ENCODE measurements at places on chromosomes 3 and 15.

- no peak for DNase-seq
Measured at GRCh38 chr3:108311797-108312196, 15.4 kb downstream of the HHLA2 start.

- no peak for DNase-seq
Measured at GRCh38 chr3:153829606-153830170, 291.5 kb upstream of the ARHGEF26 start.

DNA sequence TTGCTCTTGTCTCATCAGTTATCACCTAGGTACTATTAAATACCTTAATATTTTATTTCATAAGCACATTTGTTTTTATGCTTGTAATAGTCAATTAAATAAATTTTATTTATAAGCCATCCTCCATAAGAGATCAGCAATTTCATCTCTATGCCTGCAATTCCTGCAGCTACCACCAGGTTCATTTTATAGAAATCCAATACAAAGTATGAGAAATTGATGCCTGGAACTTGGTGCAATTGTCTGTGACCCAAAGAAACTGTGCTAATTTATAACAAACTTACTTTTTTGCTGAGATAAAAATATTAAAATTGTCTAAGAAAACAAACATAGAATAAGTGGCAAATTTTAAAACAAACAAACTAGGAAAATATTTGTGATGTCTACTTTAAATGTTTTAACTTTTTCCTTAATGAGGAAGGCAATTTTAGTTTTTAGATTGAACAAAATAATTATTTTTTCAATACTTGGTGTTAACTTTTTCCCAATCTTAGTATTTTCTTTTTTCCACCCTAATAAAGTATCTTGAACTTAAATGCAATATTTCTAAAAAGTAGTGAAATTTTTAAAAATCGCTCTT is 1026.6 kb downstream of the ROBO1 start:
- DNase-seq, result no peak

DNA sequence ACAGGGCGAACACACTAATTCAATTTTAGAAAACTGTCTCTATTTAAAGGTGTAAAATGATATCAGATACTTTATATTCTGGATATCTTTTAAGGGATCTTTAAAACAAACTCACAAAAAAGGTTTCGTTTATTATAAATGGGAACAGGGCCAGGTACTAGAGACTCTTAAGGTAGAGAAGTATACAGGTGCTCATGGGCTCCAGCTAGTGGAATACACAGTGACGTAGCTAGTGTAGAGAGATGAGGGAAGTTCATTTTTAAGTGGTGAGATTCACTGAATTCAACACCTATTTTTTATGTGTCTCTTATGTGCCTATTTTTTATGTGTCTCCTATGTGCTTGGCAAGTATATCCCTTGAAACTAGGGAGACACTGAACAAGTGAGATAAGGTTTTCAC is 132.7 kb upstream of the FAM3D start:
- DNase-seq, result no peak

DNA sequence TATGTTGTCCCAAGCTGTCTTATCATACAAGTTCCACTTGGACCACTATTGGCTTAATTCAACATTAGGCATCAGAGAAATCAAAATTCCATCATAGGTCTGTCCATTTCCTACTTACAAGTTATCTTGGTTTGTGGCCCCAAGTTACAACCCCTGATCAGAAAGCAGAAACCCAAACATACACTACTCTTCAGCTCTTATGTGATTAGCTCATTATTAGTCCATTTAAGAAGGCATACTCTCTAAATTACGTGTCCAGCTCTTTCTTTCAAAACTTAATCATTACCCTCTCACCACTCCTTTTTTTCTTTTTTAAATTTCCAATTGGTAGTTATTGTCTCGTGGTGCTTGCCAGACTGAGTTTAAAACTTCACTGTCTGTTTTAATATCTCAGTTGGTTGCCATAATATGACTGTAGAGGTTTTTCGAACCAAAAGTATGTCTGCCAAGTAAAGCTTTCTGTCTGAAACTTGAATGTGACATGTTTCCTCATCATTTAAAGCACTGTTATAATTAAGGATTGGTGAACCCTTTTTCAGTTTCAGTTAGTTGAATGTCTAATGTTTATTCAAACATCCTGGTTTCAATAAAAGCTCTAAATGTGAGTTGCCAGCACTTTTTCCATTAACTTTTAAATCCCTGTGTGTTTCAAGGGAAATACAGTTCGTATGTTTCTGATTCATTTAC is 150.3 kb downstream of the SAMMSON start:
- DNase-seq, result no peak

GRCh38 chr3:27147215-27147614 is 222.0 kb downstream of the NEK10 start:
- no peak for DNase-seq

DNA sequence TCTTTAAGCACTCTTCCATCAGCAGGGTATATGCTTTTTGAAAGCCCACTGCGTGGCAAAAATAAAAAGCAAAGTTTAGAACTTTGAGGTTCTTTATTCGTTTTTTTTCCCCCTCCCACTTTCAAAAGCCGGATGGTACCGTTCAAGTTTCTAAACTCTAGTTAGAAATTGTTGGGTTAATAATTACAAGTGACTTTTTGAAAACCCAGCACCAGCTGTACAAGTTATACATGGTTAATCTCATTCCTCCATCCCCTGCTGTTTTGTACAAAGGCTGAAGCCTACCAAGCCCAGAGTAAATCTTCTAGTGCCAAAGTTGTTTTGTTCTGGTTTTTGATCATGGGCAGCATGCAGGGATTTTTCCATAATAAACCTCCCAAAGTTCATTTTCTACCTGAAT is 48.6 kb downstream of the WDR72 start:
- DNase-seq, result no peak

GRCh38 chr3:119745942-119746341 is 36.0 kb upstream of the NR1I2 start:
- DNase-seq, result no peak

- no peak for DNase-seq
Measured at GRCh38 chr3:86830566-86830965, 160.4 kb downstream of the VGLL3 start.

DNA sequence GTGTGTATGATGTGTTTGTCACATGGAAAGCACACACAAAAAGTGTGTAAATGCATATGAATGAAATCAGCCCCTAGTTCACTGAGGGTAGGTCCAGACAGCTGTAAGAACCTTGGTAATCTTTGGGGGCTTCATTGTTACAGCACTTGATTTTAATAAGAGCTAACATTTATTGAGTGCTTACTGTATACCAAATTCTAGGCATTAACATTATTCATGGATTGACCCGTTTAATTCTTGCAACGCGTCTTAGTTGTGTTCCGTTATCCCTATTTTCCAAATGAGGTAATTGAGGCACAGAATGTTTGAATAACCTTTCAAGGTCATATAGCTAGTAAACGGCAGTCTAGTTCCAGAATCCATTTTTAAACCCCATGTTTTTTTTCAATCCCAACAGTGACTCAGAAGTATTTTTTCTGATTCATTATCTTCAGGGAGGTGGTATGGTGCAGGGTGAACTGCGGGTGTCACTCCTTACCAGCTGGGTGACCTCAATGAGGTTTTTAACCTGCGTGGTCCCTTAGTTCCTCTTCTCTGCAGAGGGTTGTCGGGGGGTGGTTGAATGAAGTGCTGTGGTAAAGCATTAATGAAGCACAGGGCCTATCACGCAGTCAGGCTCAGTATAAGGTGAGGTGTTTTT is 14.2 kb downstream of the RAB8B start:
- DNase-seq, result peak; percentile 41

DNA sequence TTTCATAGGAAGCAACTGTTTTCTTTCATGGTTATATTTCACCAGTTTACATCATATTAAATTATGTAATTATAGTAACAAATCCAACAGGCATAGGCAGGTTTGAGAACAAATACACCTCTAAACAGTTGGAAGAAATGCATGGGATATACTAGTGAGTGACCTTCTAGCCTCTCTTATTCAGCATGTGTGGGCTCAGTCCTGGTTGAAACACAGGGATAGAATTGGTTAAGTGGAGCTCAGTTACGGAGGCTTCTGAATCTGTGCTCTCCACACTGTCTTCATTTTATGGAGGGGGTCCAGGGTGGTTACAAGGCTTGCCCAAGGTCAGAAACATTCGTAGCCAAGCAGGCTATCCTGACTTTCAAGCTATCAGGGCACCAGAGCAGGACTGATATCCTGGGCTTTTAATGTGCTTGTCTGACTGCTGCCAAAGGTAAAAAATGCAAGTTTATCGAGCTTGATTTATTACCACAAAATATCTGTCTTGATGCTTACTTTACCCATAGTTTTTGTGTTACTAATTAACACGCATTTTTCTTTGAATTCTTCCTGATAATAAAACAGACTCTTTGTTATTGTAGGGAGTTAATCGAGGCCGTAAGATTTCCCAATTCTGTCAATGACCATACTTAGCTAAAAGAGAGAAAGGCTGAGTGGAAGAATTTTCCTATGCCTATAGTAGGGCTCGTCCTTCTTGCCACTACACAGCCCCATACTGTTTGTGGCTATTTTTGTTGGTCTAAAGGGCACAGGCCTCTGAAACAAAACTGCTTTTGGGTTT is 89.6 kb downstream of the FILIP1L start:
- DNase-seq, result no peak

DNA sequence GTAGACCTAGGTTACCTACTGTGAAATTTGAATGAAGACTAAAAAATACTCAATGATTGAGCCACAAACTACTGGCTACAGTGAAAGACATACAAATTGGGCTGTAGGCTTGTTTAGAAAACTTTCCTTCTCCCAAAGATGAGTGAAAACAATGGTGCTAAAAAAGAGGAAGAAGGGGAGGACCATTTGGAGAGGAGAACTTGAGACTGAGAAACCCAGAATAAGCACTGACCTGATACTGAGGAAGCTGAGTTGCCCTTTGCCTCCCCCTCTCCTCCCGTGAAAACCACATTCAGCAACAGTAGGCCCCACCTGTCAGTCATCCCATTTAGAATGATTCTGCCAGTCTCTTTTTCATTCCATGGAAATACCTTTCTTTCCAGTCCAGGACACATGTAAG is 484.0 kb upstream of the TGFBR2 start:
- DNase-seq, result no peak

DNA sequence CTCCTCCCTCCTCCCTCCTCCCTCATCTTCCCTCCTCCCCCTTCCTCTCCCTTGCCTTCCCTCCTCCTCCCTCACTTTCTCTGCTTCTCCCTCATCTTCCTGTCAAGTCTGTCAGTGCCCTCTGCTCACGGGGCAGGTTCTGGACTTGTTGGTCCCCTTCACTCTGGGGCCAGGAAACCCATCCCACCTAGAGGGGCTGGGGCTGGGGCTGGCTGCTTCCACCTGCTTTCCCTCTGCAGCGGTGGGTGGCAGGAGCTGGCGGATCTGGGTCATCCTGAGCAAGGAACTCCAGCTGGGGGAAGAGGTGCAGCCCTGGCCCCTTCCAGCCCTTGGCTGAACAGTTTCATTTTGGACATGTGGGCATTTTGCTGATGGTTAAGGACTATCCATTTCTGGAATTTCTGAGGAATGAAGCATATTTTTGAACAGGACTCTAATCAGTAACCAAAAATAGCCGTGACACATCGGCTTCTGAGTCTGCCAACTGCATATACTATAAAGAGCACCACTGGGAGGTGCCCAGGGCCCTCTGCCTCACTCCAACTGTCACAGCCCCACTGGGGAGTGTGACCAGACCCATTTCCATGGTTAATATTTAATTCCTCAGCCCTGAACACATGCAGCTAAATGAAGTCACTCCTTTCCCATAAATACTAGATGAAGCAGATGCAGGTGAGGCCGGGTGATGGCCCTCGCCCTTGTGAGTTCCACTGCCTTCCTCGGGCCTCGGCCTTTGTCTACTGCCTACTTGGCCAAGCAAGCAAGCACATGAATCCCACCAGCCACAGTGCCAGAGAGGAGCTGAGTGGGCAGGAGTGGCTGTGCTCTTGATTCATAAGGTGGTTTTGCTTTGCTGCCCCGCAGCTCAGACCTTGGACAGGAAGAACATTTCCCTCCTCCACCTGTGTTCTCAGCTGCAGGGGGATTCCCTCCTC is 39.8 kb downstream of the CHDH start:
- DNase-seq, result no peak

DNA sequence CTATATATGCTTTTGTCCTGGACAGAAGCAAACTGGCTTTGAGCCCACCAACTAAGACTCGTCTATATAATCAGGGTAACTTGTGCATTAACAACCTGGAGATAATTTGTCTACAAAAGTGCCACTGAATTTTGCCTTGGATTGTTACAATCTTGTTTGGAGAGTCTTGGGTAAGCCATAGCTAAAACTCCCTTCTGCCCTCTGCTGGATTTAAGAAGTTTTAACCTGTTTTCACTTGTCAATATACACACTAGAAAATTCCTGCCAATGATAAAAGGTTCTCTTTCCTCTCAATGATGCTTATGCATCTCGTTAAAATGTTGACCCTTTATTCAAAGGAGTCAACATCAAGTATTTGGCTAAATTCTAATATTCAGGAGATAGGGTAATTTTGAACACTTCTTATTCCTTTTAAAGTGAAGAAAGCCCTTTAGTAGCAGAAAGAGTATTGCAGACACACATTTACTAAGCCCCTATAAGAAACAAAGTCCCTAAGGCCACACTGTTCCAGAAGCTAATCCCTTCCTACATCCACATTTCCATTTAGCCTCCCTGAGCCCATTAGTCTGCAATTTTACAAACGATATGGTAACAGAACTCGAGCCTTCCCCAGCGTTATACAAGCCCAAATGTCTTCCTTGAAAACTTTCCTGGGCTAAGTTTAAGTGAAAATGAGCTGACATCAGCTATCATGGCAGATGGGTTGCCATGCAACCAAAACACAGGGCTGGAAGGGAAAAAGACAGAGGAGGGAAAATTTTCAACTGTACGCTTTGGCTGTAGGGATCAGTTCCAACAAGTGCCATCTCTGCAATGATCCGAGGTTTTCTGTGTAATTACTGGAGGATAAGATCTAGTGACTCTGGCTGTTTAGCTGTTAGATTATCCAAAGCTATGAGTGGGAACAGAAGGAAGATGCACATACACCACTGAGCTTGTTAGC is 75.9 kb upstream of the FGF12 start:
- no peak for DNase-seq

DNA sequence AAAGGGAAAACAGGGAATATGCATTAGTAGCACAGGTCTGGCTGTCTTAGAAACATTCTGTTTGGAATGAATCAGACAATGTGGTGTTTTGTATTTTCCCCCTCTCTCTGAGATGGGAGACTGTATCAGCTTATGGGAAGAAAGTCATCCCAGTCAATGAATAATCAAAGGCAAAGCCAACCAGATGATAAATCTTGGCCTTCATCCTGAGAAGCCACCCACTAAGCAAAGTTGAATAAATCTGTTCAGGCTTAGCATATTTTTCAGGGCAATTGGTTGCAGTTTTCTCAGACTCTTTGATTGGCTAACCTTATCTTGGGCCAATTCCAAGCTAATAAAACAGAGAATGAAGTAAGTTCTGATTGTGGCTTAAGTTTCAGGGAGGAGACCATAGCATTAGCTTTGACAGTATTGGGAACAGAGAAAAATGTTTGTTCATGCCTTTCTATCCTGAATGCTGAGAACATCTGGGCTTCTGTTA is 63.6 kb upstream of the ARL8B start:
- no peak for DNase-seq

GRCh38 chr3:181431748-181432147 is 280.0 kb upstream of the SOX2 start:
- DNase-seq, result no peak

DNA sequence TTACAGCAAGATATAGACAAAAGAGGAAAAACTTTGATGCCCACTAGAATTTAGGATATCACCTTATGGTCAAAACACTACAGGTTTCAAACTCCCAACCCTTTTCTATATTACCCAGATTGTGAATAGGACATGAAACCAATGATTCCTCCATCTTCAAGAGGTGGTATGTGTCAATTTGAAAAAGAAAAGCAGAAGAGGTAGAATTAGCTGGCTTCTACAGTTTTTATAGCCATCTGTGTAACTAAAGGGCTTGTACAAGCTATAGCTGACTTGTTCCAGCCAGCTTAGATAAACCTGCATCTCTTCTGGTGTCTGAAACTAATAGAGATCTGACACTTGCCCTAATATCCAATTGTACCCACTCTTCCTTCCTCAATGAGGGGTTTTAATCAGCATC is 24.9 kb upstream of the HGD start:
- DNase-seq, result no peak

All from GM06990 (cell line).